ENCODE measurements at places on chromosomes 2 and 18.
A peak's percentile ranks its signal among the peaks of the same experiment; 100 is the strongest.

GRCh38 chr2:157789933-157790511, 86.1 kb downstream of the ACVR1 start:
- no peak for DNase-seq

- no peak for DNase-seq
These were observed 2087.6 kb upstream of the CELF4 start for GRCh38 chr18:39653221-39653620.

DNA sequence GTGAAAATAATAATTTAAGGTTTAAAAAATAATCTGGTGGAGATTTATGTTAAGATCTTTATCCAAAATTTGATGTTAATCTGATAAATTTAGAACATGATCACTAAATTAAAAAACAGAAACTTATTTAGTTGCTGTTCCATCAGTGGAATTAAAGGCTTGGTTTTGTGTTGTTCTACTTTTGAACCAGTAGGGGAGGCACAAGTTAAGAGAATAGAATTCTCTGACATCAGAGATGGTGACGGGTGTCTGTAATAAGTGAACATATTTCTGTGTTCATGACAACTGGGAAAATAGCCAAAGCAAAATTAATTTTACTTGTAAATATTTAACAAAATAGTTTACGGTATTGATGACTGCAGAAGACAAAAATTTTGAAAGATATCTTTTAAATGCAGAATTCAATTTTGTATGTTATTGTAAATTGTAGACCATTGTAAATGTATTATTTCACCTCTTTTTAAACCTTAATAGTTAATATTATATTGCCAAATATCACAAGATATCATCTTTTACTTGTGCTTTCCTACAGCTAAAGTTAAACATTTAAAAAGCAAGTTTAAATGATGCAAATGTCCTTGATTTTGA, 106.0 kb downstream of the UBR3 start:
- no peak for DNase-seq

GRCh38 chr2:234377761-234378391, 119.0 kb downstream of the ARL4C start:
- no peak for DNase-seq

DNA sequence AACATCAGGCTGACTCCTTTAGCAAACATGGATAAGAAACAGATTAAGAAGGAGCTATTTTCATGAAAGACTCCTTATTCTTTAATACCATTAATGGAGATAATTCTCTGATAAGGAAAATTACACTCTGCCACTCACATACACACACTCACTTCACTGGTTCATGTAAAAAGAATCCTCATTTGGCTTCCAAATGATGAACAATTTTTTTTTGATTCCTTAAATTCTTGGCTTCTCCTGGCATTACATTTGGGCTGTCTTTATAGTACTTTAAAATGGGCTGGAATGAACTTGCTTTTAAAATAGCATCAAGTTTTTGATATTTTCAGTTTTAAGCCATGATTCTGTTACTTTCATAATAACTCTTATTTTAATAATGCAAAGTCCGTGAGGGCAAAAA, 328.6 kb downstream of the SLC8A1 start:
- no peak for DNase-seq

DNA sequence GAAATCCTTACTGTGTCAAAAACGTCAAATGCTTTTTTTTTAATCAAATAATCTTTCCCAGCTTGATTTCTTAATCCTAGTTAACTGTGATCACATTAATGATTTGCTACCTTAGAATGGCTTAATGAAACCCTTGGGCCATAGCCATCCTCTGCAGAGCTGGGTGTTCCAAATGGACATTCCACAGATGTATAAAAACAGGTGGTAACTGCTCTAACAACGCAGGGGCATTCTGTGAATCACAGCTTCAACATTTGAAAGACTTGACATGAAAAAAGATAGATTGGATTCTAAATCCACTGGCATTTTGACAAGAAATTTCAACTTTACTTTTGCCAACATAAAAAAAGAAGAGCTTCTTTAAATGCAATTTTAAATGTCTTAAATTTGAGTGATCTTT, 69.8 kb upstream of the RASGRP3 start:
- DNase-seq: no peak

DNA sequence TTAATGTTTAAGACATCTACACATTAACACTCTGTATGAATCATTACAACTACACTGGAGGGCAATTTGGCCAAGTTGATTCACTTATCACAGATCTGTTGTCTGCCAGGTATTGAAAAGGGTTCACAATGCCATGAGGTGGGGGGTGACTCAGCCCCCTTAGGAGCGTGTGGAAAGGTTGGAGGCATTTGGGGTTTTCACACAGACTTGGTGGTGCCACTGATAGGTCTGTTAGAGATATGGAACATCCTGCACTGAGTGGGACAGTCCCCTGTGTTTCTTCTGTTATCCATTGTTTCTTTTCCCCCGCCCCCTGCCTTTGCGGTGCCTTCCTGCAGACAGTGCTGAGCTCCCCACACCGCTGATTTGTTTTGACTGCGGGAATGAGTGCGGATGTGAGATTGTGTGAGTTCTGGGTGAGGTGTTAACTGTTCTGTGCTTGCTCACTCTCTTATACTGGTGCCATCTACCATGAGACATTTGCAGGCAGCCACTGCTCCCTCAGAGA, 9.3 kb upstream of the TSN start:
- DNase-seq: no peak

GRCh38 chr2:45575881-45576280, 35.2 kb downstream of the SRBD1 start:
- DNase-seq: no peak

DNA sequence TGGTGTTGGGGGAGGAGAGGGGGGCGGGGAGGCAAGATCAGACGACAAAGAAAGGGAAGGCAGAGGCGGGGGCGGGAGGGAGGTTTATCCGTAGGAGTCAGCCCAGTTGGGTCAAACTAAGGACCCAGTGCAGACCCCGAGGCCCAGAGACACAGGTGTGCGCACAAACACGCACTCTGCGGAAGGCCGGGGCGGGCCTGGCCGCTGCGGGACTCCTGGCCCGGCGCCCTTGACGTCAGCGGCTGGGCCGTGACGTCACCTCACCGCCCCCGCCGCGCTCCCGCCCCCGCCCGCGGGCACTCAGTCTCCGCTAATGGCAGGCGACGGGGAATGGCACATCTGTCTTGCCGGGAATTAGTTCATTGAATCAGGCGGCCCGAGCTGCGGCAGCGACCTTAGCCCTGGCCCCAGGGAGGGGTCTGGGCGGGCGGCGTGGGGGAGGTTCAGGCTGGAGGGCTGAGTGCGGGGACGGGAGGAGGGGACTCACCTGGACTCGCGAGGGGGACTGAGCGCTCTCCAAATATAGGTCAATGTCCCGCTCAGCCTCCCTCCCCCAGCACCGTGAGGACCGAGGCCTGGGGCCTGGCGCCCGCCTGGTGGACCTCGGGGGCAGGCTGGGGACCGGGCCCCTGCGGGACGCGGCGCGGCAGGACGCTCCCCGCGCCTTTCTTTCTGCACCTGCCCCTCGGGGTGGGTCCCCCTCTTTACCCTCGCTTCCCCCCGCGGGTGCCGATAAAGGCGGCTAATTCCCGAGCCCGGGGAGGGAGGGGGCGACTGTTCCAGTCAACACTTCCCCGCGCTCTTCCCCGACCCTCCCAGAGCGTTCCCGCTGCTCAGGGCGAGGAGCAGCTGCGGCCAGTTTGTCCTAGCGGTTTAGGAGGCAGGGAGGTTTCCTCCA, 15.5 kb upstream of the ECEL1 start:
- DNase-seq: peak; percentile 39

- no peak for DNase-seq
These were observed 11.2 kb downstream of the ATP6V1B1 start for GRCh38 chr2:70946832-70947442.

DNA sequence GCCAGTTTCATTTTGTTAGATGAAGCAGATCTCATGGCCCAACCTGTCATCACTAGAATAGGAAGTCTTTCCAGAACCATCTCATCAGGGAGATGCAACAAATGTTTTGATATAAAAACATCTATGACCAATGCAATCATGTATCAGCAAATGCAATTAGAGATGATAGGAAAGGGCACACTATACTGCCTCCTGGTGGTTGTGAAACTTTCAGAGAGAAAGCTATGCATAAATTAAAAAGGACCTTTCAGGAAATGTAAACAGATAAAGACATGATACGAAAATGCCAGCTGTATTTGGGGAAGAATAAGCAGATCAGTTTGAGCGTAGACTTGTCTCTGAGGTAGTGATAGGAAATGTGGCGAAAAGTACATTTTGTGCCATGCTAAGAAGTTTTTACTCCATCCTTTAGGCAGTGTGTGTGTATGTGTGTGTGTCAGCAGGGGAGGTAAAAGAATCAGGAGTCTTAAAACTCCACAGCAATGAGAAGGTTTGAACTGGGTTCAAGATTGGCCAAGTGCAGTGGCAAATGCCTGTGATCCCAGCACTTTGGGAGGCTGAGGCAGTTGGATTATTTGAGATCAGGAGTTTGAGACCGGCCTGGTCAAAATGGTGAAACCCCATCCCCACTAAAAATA, 479.3 kb downstream of the CPS1 start:
- DNase-seq: no peak

GRCh38 chr18:69935319-69936190, 12.1 kb downstream of the CD226 start:
- DNase-seq: no peak

DNA sequence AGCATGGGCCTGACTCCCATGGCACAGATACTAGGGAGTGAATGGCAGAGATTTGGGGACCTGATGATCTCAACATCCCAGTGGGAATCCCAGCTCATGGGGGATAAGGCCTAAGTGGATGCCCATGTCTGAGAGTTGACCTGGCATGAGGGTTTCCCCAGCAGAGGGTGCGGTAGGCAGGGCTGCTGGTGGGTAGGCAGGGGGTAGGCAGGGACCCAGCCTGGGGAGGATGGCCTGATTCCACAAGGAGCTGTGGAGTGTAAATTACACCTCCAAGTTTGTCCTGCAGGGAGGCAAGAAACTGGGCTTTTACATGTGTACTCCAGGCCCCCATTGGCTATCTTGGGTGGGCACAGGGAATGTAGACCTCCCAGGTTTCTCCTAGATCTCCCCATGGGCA, 46.9 kb downstream of the INPP5D start:
- no peak for DNase-seq

DNA sequence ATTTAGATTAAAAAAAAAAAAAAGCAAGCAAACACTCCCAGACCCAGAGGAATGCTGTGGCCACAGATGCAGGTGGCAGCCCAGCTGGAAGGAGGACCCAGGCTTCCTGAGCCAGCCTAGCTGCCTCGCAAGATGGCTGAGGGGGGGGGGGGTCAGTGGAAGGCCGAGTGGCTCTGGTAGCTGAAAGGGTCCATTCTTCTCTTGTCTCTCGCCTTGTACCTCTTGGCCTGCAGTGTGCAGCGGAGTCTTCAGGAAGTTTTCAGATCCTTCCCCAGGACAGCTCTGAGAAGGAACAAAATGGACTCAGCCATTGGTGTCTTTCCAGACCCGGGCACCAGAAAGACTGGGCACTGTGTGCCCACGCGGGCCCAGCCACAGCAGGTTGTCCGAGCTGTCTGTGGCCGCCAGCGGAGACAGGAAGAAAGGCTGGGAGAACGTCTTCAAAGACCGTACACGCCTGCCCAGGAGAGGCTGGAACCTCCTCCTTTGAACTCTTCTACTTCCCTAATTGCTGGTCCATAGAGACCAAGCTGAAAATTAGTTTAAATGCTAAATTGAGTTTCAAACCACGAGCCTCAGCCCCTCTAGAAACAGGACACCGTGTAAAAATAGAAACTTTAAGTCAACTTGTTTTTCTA, 21.3 kb downstream of the APCDD1 start:
- no peak for DNase-seq

- no peak for DNase-seq
These were observed 568 bp upstream of the STK17B start for GRCh38 chr2:196171946-196172345.

DNA sequence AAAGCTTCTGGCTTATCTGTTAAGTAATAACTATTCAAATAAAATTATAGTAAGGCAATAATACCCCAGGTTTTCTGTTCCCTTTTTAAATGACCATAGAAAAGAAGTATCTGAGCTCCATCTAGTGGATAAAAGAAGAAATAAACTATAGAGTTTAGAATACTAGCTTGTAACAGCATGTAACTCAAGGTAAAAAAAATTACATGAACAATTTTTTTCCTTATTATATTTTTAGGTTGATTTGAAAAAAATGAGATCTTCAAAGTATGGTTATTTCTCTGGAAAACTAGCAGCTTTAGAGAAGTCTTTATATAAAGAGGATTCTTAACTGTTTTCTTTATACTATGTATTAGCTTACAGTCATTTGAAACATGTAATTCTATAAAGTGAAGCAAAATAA, 58.1 kb downstream of the NCKAP1 start:
- no peak for DNase-seq

- DNase-seq: no peak
These were observed 85.1 kb upstream of the ATL2 start for GRCh38 chr2:38462121-38462661.

GRCh38 chr2:34104601-34105000, 505.5 kb upstream of the FAM98A start:
- DNase-seq: no peak

DNA sequence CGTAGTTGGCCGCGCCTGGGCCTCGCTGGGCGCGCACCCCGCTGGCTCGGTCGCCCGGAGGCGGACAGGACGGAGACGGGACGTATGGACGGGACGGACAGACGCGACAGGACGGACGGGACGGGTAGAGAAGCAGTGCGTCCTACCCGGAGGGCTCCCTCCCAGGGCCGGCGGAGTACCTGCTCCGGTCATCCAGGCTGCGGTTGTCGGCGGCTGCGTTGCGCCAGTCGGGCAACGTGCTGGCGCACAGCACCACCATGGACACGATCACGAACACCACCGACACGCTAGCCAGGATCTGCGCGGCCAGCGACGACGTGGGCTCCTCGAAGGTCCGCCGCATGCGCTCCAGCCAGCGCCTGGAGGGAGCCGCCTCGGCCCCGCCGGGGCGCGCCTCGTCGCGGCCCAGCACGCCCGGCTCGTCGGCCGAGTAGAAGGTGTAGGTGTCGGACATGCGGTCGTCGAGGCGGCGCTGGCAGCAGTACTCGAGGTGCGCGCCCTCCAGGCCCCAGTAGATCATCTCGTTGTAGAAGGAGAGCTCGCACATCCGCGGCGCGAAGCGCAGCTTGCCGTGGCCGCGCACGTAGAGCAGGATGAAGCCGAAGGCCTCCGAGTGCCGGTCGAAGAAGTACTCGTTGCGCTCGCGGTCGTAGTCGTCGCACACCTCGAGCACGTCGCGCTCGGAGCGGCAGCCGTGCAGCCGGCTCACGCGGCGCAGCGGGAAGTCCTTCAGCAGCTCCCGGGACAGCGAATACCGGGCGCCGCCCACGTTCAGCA, 903 bp downstream of the KCNG3 start:
- DNase-seq: peak; percentile 18

DNA sequence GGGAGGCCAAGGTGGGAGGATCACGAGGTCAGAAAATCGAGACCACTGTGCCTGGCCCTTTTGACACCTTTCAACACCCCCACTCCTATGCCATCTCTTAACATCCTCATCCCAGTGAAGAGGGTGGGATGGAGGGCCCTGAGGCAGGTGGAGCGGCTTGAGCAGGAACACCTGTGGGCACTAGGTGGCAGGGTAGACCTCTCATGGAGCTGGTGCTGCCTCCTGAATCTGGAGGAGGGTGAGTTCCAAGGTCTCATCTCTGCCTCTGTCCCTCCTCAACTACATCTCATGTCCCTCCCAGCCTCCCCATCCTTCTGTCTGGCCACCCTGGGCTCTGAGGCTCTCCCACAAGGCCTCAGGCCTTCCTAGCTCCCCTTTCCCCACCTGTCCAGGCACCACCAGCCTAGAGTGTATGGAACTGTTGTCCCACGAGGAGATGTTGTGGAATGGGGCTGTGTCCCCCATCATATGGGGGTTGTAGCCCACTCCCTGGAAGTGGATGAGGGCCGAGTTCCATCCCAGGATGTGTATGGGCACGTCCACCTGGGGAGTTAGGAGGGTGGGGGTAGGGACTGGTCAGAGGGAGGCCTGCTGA, 17.0 kb upstream of the CRYBA2 start:
- DNase-seq: no peak

- no peak for DNase-seq
These were observed 25.7 kb downstream of the MTHFD2 start for GRCh38 chr2:74223941-74224770.
